ENCODE measurements at places on chromosomes 16 and 17. TPM values are rescaled to one million over a fixed set of nuclear protein-coding genes. Genes with fewer than 3 reads are reported as not detected.

Gene MT1G
- not detected for total RNA-seq

Gene PLCD3
- total RNA-seq, result 156 TPM

Gene CAMKK1
- total RNA-seq, result 3.2 TPM

Gene CALB2
- total RNA-seq, result 39.1 TPM

Gene CES3
- 0.16 TPM for total RNA-seq

Gene NGFR
- 16.7 TPM for total RNA-seq

Gene DDX5
- total RNA-seq, result 620 TPM

Gene LPO
- not detected for total RNA-seq

Gene NRN1L
- total RNA-seq, result not detected

Gene RSKR
- total RNA-seq, result 1.8 TPM

Gene CNTNAP4
- not detected for total RNA-seq

Gene KRTAP4-1
- not detected for total RNA-seq

Gene MPHOSPH6
- 8.5 TPM for total RNA-seq

Gene HBM
- total RNA-seq, result not detected

Gene PHOSPHO1
- total RNA-seq, result 2.2 TPM

Gene UMOD
- total RNA-seq, result not detected

Gene TMED6
- total RNA-seq, result not detected

Gene GLP2R
- 1.0 TPM for total RNA-seq

Gene PRAC2
- total RNA-seq, result not detected

Gene CDR2L
- total RNA-seq, result 28.8 TPM

Gene AXIN1
- total RNA-seq, result 19.4 TPM

Gene C1QL1
- 3.6 TPM for total RNA-seq

Gene HS3ST2
- total RNA-seq, result 1.6 TPM

Gene MIEN1
- 77.5 TPM for total RNA-seq

Gene VAC14
- total RNA-seq, result 22.1 TPM

Gene SGCA
- total RNA-seq, result 207 TPM

Gene IRF8
- total RNA-seq, result 10.6 TPM

Gene OR3A2
- total RNA-seq, result 0.51 TPM

Gene ALOX12B
- not detected for total RNA-seq

Gene KRT40
- total RNA-seq, result not detected

Gene SDR42E1
- 0.11 TPM for total RNA-seq

Gene ZNF207
- 65.6 TPM for total RNA-seq

Gene CX3CL1
- total RNA-seq, result 17.8 TPM

Gene KRT27
- not detected for total RNA-seq

Gene C16orf74
- total RNA-seq, result 1.4 TPM

Gene PLXDC1
- 9.3 TPM for total RNA-seq

Gene CEMP1
- total RNA-seq, result 1.5 TPM

Gene MT1M
- 5.2 TPM for total RNA-seq

Gene NLGN2
- total RNA-seq, result 12.2 TPM

Gene NOXO1
- total RNA-seq, result 0.30 TPM

Gene MYL4
- total RNA-seq, result 3,895 TPM
